ENCODE measurements at places on chromosomes 3 and 15.

DNA sequence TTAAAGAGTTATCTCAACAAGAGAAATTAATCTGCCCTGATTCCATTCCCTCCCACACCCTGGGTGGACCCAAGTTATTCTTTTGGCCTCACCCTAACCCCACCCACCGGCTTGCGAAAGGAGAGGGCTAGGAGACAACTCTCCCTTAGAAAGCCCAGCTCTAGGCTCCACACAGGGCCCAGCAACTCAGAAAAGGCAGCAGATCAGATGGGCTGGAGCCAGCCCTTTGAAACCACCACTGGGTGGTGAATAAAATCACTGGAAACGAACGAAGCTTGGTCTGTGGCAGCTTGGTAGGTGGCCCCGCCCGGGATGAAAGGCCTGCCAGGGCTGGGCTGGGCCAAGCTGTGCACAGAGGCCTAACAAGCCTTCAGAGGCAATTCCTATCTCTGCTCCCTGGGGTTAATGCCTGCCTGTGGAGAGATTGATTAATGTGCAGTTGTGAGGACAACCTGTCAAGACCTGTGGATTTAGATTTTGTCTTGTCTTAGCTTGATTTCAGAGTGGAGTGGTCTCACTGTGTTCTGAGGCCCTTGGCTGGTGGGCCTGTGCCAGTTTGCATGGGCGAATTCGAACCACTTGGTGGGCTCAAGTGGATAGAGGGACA, 38.8 kb downstream of the BHLHE40 start:
- no peak for DNase-seq

DNA sequence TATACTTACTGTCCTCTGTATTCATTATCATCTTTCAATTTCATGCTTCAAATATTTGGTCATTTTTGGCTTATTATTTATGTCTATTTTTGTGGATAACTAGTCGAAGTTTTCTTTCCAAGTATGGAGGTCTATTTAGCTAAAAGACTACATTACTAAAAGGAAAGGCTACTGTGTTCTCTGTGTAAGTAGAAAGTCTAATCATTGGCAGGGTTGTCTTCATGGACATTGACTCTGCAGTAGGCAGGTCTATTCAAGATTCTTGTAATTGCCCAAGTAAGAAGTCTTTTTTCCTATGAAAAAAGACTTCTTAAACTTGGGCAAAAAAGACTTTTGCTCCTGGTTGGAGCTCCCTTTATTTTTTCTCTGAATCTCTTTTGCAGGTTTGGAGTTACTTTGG, 368.6 kb upstream of the GRM7 start:
- no peak for DNase-seq

DNA sequence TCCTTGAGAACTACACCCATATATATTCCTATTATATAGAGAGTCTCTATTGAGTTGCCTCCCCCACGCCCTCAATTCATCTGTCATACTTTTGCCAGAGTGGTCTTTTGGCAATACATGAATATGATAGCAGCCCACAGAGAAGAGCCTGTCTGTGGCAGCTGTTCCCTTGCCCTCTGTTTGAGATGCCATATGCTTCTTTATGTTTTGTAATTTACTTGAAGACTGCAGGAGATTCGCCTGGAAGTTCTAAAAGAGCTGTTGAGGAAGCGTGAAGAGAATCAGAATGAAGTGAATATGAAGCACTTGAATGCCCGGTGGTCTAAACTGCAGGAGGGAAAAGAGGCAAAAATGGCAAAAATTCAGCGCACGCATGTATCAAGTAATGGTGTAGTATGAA, 27.2 kb downstream of the CFAP91 start:
- DNase-seq, result no peak

DNA sequence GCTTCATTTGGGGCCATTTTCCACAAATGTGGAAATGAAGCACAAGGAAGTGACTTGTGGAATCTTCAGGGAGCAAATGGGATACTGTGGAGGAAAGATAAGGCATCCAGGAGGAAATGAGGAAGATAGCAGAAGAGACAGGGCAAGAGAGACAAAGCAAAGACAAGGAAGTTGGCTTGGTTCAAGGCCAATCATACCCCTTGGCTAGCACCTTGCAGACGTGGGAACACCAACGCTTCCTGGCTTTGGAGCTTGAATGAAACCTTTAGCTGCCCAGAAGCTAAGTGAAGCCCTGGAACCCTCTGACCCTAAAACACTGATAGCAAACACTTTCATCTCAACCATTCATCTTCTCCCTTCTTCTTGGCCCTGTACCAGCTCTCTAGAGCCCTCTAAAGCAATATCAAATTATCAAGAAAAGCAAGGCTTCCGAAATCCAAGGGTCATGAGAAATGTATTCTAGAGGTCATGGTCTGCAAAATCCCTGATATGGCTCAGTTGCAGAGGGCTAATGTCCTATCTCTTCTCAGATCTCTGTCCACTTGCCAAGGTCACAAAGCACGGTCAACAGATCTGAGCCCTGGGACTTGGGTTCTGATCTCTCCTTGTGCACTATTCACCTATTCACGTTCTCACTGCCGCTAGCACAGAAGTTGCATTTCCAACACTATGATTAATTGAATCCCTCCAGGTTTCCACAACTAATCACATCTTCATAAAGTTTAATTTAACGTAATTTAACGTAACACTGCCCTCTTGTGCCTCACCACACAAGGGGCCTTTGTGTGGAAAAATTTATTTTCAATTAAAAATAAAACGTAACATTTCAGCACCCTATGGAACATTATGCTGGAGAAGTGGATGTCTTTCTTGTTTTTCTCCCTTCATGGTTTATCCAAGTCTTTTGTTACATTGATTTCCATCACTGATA, 557.6 kb upstream of the ADAMTS9 start:
- no peak for DNase-seq

GRCh38 chr15:70097321-70098152, at the start of gene TLE3:
Gene TLE3 (minus strand): TSS chr15:70097917. CDS start chr15:70096798, 1,119 bp downstream.
- DNase-seq, result peak; percentile 97

- no peak for DNase-seq
Measured at GRCh38 chr3:53680028-53680427, 166.2 kb downstream of the CHDH start.

- DNase-seq, result no peak
Measured at GRCh38 chr3:23959135-23959900, 14.2 kb downstream of the NR1D2 start.

GRCh38 chr15:78570710-78571109, 5.4 kb downstream of the CHRNA5 start:
- DNase-seq, result no peak

DNA sequence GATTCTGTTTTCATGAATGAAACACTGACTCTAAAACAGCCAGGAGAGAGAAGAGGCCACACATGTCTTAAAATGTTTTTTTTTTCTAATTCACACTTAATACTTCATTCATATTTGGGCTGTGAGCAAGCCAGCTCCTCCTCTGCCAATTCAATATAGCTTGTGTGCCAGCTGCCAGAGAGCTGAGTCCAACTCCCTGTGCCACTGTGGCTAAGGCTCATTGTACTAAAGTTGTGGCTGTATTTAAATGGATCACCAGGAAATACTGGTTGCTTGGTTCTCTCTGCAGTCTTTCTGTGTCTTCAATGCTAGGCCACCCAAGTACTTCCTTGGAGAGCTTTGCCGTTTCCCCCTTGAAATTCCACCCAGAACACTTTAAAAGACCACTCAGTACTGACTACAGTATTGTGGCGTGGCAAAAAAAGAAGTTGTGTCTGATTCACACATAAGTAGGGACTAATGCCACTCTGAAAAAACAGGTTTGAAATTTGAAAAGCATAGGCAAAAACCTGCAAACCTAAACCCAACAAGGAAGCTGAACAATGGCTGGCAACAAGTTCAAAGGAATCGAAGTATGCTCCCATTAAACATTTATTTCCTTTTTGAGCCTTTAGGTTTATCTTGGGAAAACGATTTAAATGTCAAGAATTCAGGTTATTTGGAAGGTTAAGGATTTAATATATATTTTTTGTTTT, 524.7 kb downstream of the DIPK2A start:
- DNase-seq, result no peak

- DNase-seq, result no peak
Measured at GRCh38 chr15:69820819-69821218, 276.9 kb downstream of the TLE3 start.

DNA sequence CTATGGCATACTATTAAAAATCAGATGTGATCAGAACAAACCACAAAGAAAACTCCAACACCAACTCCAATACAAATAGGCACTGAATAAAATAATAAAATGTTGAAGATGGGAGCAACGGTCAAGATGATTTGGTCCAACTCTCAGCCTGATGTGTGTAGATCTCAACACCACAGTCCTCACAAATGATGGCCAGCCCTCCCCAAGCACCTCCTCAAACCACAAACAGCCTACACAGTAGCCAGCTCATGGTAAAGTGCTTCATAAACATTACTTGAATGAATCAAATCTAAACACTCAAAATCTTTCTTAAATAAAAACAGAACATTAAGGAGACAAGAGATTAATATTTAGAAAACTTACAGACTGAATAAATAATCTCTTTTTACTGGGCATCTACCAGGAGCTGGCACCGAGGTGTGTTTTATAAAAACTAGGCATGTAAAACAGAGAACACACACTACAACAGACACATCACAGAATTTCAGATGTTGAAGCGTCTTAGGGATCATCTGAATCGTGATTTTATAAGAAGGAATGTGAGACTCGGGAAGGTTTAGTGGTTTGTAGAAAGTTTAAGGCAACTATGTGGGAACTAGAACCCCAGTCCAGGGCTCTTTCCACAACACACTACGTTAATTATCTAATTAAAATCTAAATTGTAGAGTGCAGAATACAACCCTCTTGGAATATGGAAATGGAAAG, 102.4 kb downstream of the MYLK start:
- no peak for DNase-seq

- DNase-seq, result no peak
Measured at GRCh38 chr3:18870642-18871041, 277.7 kb upstream of the KCNH8 start.

DNA sequence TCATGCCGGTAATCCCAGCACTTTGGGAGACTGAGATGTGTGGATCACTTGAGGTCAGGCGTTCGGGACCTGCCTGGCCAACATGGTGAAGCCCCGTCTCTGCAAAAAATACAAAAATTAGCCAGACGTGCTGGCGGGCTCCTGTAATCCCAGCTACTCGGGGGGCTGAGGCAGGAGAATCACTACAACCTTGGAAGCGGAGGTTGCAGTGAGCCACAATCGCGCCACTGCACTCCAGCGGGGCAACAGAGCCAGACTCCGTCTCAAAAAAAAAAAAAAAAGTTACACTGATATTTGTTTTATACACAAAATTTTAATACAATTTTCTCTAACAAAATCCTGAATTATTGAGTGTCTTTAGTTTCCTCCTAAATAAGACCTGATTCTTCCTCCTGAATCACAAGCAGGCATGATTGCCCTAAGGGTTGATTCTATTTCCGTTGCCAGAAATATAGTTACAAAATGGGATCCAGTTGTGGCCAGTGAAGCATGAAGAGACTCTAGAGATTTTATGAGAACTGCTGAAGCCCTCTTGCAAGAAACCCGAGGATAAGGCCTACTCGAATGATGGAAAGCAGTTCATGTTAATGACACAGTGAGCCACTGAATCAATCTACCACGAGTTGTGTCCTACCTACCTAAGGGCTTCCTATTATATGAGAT, 9.6 kb upstream of the SMARCC1 start:
- no peak for DNase-seq

- peak; percentile 51 for DNase-seq
Measured at GRCh38 chr3:13346481-13347389, 73.4 kb downstream of the NUP210 start.

- no peak for DNase-seq
Measured at GRCh38 chr15:32682569-32682968, 35.2 kb upstream of the GREM1 start.

GRCh38 chr15:73677146-73677607, 7.0 kb upstream of the CD276 start:
- no peak for DNase-seq

DNA sequence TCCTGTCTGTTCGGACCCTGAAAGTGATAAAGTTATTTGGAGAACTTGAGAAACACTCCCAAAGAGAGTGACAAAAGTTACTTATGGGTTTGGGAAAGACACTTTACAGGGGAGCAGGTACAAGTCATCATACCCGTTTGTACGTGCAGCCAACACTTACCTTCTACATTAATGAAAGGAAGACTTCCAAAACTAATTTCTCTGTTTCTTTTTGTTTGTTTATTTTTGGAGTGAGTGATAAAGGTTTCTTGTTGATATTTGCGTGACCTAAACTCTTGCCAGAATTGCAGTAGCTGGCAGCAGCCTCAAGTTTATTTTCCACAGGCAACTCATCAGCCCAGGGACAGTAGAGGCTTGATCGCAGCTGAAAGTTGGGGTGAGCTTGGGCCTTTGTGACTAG, 8.4 kb downstream of the ABHD2 start:
- no peak for DNase-seq

DNA sequence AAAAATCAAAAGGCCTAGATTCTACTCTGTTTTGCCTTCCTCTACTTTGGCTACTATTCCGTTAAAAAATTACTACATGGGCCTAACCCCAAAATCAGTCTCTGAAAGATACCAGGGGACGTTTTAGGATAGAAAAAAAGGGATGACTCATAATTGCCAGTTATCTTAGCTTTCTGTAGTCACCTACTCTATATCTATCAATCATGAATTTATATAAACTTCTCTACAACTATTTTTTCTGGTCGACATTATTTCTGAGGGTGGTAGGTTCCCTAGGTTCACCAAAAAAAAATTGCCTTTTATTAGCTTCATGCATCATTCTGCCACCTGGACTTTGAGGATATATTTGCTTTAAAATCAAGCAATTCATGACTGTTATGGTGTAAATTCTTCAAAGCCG, 36.5 kb downstream of the RAF1 start:
- DNase-seq, result no peak

DNA sequence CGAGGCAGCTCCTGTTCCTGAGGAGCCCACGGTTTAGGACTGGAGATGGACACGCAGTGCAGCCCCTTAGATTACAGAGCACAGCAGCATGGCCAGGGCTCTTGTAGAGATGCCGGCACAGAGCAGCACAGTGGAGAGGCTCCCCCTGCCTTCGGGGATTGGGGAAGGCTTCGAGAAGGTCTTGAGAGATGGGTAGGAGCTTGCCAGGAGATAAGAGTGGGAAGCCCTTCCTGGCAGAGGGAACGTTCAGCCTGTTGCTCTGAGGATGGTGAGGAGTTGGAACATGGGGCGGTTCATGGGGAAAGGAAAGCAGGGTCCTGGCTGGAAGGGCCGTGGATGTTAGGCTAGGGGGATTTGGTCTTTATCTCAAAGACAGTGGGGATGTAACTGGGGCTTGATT, 10.0 kb downstream of the EPB42 start:
- DNase-seq, result no peak

GRCh38 chr3:178802259-178802658, 266.0 kb downstream of the KCNMB2 start:
- DNase-seq, result no peak

DNA sequence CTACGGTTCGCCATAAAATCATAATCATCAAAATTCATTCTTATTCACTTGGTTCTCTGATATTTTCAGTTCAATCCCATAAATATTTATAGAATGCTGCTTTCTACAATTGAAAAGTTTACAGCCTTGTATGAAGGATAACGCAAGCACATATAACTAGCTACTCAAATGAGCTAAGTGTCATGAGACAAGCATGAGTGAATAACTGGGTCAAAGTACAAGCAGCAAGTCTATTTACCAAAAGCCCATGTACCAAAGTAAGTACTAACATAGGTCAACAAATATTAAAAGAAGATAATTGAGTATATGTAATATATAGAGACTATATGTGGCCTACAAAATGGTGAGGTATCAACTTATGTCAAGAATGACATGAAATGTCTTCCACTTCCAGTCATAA, 596.6 kb downstream of the GBE1 start:
- no peak for DNase-seq

All from stimulated activated CD4-positive, alpha-beta T cell treated with anti-CD3 and anti-CD28 coated beads, Interleukin-15, amount 100 ng/mL, for 1 hour (primary cell).